Smooth muscle cell of the coronary artery (primary cell): ENCODE measurements at places on chromosomes 16 and 17. TPM values are rescaled to one million over a fixed set of nuclear protein-coding genes. Genes with fewer than 3 reads are reported as not detected.

PERCC1 gene
- not detected in 2 replicates for total RNA-seq

MRPL27 gene
- 63.7 and 77.1 TPM in 2 replicates for total RNA-seq

UBALD1 gene
- total RNA-seq: 3.2 and 7.1 TPM in 2 replicates

G6PC1 gene
- not detected in 2 replicates for total RNA-seq

LGALS9B gene
- not detected in 2 replicates for total RNA-seq

DPEP3 gene
- not detected in 2 replicates for total RNA-seq

RPS2 gene
- 3,947 and 4,144 TPM in 2 replicates for total RNA-seq

RHOT2 gene
- 26.1 and 33.7 TPM in 2 replicates for total RNA-seq

PRSS22 gene
- total RNA-seq: not detected in 2 replicates

TEX14 gene
- 0.08 TPM in 1 of 2 replicates, not detected in the other for total RNA-seq

RUNDC3A gene
- 0.08 and 1.1 TPM in 2 replicates for total RNA-seq

TAF1C gene
- total RNA-seq: 7.7 and 15.6 TPM in 2 replicates

CACNA1G gene
- total RNA-seq: under 0.01 and 4.8 TPM in 2 replicates

ELP5 gene
- total RNA-seq: 20.6 and 25.9 TPM in 2 replicates

BHLHA9 gene
- not detected in 2 replicates for total RNA-seq
